ENCODE measurements at places on chromosomes 1 and 21.

- no peak for DNase-seq
Measured at GRCh38 chr21:25079053-25079452, 528.2 kb downstream of the MRPL39 start.

- no peak for DNase-seq
Measured at GRCh38 chr1:231523816-231524215, 4.7 kb upstream of the TSNAX start.

- no peak for DNase-seq
Measured at GRCh38 chr1:92479587-92479986, 7.1 kb downstream of the GFI1 start.

GRCh38 chr21:35309316-35309715, 260.2 kb upstream of the RUNX1 start:
- no peak for DNase-seq

DNA sequence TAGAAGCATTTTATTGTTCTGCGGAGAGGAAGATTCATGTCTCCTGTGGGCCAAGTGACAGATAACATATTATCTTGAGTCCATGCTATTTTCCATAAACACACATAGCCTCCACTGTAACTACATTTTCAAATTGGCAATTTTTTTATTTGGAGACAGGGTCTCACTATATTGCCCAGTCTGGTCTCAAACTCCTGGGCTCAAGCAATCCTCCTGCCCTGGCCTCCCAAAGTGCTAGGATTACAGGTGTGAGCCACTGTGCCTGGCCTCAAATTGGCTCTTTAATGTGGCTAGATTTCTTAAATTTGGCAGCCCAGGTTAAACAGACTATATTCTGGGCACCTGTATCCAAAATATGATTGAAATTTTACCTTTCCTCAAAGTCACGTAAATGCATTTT, 13.8 kb downstream of the NOS1AP start:
- no peak for DNase-seq

- no peak for DNase-seq
Measured at GRCh38 chr1:102858695-102859094, 249.6 kb downstream of the COL11A1 start.

DNA sequence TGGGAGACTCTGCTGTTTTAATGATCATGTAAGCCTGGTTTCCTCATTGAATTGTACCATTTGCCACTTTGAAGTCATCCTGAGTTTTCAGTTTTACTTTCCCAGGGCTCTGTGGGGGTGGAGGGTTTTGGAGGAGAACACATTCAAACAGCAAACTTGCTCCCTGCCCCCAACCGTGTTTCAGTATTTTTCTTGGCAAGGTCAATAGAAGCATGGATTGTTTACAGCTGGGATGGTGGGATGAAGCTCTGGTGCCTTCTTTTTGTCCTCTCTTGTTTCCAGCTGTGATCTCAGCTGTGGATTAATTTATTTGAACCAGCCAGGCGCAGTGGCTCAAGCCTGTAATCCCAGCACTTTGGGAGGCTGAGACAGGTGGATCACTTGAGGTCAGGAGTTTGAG, 54.3 kb upstream of the SERBP1 start:
- no peak for DNase-seq

- DNase-seq, result no peak
Measured at GRCh38 chr1:182564406-182565004, 24.6 kb downstream of the RNASEL start.

GRCh38 chr1:70140343-70140742, 65.0 kb downstream of the LRRC40 start:
- DNase-seq, result no peak

DNA sequence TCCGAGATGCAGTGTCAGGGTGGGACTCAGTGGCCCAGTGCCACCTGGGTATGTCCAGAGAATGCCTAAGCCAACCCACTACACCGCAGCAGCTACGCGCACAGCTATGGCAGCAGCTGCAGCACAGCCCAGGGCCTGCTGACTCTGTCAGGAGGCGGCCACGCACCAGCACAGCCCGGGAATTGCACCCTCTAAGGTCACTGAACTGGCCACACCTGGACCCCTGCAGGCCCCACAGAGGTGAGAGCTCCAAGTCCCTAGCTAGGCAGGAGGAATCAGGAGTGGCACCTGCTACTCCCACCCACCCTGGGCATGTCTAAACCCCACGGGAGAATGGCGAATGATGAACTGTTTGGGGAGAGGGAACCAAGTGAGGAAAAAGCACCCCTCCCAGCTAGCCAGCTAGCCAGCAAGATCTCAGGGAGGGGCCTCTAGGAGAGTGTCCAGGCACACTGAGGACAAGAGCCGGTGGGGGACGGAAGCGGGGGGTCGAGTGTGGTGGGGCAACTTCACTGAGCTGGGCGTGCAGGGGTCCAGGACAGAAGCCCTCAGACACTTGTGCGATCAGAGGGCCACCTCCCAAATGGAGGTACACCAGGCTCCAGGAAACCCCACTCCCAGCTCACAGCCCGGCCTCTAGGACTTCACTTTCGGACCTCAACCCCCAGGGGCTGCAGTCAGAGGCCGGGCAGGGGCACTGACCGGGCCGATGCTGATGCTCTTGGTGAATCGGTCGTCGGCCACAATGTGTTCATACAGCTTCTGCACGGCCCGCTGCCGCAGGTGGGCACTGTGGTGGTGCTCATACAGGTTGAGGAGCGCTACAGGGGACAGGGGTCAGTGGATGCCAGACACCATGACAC, 13.9 kb downstream of the LSS start:
- no peak for DNase-seq

DNA sequence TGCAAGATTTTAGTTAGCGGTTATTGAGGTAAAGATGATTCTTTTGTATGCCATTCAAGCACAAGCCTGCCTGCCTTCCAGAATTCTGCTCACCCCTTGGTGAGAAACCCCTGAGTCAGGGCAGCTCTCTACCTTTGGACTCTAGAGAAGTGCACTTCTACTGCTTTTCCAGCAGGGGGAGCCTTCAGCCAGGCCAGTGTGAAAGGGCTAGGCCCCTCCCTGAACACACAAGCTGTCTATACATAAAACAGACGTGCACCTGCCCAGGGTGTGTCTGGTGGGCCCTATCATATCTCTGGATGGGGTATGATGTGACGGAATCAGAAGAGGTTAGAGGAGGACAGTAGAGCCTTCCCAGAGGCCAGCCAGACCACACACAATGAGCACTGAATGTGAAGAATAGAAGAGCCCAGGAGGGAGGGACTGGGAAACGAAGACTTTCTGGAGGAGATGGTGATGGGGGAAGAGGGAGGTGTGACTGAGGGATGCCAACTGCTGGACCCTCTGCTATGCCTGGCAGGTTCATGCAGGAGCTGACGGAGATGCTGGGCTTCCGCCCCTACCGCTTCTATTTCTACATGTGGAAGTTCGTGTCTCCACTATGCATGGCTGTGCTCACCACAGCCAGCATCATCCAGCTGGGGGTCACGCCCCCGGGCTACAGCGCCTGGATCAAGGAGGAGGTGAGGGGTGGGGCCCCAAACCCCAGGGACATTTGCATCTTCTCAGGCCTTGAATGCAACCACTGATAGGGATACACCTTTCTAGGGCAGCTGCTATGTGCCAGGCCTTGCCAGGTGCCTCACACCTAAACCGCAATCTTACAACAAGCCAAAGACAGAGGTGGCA, 13.0 kb upstream of the KCNC4 start:
- no peak for DNase-seq

- DNase-seq, result no peak
Measured at GRCh38 chr1:248821641-248822040, 4.1 kb downstream of the SH3BP5L start.

DNA sequence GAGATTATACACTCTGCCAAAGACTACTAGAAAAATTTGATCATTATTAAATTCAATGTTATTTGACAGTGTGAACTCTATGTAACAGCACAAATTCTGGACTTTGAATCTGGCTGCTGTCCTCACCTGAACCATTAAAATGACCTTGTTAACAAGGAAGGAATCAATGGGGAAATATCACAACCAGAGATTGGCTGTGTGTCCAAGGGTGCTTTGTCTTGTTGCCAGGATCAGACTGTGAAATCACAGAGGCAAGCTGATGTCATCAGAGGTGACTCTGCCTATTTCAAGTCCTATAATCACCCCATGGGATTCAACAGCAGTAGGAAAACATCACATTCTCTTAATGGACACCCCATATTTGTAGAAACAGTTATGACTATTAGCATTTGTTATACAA, 46.8 kb downstream of the ADAMTS5 start:
- DNase-seq, result no peak

DNA sequence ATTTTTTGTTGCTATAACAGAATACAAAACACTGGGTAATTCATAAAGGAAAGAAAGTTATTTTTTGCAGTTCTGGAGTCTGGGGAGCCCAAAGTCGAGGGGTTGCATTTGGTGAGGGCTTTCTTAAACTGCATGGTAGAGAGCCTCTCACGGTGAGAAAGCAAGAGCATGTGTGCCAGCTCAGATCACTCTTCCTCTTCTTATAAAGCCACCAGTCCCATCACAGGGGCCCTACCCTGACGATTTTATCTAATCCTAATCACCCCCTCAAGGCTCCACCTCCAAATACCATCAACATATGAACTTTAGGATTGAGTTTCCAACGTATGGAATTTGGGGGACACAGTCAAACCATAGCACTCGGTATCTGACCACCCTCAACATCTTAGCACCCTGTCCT, 1.0 kb upstream of the STRIP1 start:
- no peak for DNase-seq

- no peak for DNase-seq
Measured at GRCh38 chr1:154745286-154745731, 124.8 kb downstream of the KCNN3 start.

- no peak for DNase-seq
Measured at GRCh38 chr1:232140419-232141166, 489.3 kb downstream of the SIPA1L2 start.

DNA sequence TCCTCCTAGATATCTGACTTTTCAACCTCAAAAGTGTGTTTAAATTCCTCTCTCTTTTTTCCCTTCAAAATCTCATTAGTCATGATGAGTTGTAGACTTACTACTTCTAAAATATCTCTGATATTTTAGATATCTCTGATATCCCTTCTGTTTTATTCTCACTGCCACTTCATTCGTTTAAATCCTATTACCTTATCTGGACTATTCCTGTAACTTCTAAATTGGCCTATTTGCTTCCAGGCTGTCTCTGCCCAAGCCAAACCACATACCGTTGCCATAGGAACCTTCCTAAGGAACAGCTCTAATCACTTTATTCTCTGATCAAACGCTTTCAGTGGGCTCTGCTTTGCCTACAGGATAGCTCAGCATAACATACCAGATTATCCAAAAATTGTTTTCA, 333.1 kb upstream of the CHRM3 start:
- no peak for DNase-seq

DNA sequence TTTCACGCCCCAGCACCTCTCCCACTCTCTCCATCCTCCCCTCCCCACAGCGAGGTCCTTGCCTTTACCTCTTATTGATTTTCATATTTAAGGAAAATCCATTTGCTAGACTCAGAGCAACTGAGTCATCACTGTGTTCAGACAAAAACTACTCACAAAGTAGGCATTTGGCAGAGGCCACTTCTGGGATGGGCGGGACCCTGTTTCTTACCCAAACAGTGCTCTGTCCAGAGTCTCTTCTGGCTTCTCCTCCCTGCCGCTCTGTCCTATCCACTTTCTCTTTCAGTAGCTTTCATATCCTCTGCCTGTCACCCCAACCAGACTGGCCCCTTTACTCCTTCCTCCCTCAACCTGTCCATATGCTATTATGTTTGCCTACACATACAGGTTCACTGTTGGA, 2.4 kb upstream of the NAV1 start:
- no peak for DNase-seq

DNA sequence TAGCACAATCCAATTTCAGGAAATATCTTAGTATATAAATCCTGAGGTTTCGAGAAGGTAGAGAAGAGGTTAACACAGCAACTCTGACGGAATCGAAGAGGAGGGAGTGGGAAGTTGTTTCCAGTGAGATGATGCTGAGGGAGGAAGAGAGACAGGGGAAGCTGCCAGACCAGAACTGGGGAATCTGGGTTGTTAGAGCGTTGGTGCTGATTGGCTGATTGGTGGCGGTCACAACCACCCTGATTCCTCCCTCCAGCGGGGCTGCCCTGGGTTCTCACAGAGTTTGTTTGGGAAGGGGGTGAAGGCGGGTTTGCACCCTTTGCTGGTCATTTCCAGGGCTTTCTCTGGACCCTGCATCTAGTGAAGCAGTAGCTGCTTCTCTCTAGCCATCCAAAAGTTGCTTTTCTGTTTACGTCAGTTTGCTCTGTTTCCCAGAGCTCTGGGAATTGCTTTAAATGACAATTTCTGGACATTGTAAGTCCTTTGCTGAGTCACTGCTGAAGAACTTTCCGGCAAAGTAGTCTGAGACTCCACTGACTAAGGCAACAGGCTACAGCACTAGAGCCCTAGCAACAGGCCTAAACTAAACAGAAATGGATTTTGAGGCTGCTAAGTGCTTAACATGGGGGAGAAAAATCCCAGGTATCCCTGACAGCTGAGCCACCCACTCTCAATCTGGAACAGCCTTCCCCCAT, 90.1 kb downstream of the TENT5C start:
- no peak for DNase-seq

DNA sequence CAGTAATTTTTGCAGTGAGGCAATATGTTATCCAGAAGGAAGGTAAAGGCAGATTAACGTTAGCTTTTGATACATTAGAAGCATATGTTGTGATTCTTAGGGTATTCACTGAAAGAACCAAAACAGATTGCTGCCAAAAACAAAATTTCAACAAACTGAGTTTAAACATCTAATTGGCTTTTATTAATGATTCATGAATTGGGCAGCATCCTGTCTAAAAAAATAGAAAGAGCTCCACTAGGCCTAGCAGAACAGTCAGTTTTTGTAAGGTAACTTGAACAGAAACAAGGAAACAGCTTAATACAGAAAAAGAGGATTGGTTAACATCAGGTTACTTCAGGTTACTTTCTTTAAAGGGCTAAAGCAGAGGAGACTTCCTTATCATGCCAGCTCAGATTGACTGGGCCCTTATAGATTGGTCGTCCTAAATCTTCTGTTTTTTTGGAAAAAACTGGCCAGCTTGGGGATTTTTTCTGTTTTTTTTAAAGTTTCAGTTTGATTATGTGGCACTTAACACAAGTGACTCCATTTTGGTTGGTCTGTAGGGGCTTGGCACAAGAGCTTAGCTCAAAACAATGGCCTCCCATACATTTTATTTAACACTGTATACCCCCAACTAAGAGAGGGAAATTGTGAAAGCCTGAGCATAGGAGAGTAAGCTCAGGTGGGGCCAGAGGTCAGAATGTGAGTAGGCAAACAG, 36.8 kb upstream of the GALNT2 start:
- no peak for DNase-seq

GRCh38 chr21:14824126-14824525, 240.7 kb downstream of the NRIP1 start:
- DNase-seq, result no peak

- DNase-seq, result no peak
Measured at GRCh38 chr1:215345766-215346165, 221.3 kb upstream of the KCTD3 start.

- no peak for DNase-seq
Measured at GRCh38 chr1:160416369-160416768, 16.0 kb downstream of the VANGL2 start.

- DNase-seq, result no peak
Measured at GRCh38 chr1:58363585-58363984, 182.9 kb downstream of the OMA1 start.

Measured in T-helper 1 cell (primary cell).